ENCODE measurements at places on chromosomes 3 and 15.

DNA sequence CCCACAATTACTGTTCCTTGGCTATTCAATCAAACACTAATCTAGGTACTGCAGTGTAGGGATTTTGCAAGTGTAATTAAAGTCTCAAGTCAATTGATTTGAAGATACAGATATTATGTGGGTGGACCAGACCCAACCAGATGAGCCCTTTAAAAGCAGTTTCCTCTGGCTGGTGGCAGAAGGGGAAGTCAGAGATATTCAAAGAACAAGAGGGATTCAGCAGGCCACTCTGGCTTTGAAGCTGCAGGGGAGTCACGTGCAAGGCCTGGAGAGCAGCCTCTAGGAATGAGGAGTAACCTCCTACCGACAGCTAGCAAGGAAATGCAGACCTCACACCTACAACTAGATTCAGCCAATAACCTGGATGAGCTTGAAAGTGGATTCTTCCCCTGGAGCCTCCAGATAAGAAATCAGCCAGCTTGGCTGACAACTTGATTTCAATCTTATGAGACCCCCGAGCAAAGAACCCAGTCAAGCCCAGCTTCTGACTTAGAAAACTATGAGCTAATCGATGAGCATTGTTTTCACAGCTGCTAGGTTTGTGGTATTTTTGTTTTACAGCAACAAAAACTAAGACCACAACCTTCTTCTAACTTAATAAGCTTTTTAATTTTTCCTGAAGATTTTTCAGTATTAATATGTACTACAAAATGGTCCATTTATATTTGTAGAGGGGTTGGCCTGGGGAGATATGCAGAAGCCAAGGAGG is 13.4 kb downstream of the HACD2 start:
- DNase-seq = no peak

DNA sequence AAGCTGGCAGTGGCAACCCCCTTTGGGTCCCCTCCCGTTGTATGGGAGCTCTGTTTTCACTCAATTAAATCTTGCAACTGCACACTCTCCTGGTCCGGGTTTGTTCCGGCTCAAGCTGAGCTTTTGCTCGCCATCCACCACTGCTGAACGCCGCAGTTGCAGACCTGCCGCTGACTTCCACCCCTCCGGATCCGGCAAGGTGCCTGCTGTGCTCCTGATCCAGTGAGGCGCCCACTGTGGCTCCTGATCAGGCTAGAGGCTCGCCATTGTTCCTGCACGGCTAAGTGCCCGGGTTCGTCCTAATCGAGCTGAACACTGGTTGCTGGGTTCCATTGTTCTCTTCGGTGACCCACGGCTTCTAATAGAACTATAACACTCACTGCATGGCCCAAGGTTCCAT is 22.8 kb downstream of the CHST2 start:
- no peak for DNase-seq

DNA sequence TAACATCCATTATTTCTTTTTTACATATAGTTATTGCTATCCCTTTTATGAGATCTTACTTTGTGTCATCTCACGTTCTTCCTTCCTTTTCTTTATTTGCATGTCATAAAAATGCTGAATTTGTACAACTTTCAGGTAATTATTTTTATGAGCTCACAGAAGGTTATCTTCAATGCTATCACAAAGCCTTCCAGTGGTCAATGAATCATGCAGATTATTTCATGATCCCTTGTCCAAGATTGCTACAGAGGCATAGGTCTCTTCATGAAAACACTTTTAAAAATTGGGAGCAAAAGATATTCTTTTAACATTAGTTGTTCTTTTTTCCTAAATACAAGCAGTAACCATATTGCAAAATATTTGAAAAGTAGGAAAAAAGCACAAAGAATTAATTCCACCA is 880.1 kb upstream of the NR2F2 start:
- DNase-seq = no peak

DNA sequence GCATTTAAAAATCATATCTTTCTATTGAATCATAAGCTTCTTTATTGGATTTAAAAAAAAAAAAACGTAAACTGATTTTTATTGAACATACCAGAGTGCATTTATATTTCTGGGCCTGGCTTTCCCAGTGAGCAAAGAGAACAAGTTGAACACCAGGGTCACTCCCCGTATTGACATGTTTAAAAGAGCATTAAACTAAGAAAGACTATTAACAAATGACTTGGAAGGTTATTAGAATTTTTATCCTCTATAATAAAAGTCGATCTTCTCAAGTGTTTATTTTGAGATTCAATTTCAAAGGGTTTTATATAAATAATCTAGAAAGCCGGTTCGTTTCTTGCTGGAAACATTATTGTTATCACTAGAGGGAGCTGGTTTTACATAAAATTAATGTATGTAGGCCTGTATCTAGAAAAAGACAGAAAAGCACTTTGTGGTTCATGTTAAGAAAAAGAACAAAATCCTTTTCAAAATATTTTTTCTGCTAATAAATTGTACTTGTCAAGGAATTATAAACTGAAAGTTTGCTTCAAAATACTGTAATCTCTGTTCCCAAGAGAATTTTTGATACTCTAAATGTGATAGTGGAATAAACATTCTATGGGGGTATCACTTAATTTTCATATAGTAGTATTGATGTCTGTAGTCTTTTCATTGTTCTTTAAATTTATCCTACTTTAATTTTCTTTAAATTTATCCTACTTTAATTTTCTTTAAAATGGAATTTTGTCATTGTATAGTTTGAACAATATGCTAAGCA is 321.8 kb upstream of the MME start:
- no peak for DNase-seq

GRCh38 chr3:73571238-73571794 is 53.4 kb downstream of the PDZRN3 start:
- no peak for DNase-seq

GRCh38 chr3:16998236-16998923 is 113.6 kb downstream of the PLCL2 start:
- no peak for DNase-seq

DNA sequence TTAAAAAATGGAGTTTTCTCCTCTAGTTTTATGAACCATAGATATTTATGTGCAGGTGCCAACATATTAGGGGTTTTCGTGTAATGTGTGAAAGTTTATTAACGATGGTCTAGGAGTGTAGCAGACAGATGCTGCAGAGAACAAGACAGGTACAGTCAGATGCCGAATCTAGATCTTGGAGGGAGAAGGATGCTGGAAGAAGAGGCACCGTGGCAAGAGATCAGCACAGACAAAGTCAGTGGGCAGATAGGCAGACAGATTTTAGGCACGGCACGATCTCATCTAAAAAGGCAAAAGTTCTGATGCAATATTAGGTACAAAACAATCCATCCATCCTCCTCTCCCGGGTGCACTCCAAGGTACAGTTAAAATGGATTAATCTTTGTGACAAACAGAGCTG is 161.6 kb downstream of the TIGIT start:
- no peak for DNase-seq

DNA sequence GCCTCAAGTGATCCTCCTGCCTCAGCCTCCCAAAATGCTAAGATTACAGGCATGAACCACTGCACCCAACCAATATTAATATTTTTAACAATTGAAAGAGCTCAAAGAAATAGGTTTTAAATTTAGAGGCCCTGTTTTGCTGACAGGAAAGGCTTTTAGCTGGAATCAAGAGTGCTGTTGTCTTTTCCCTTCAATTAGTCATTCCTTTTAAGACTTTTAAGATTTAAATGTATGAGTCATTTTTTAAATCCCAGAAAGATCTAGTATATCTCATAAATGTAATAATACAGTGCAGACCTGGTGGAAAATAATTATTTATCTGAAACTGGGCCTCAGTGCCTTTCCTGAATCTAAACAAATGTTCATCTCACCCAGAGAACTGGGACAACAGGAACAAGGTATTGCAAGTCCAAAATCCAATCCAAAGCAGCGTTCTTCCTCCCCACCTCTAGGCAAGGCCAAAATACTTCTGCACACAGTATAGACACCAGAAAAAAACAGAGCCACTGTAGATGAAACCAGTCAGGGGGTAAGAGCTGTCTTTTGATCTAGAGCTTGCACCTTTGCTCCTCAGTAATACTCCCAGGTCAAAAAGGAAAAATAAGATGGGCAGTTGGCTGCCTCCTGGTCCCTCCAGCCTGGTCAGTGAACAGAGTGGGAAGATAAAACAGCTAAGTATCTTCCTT is 14.4 kb downstream of the AGTR1 start:
- no peak for DNase-seq

DNA sequence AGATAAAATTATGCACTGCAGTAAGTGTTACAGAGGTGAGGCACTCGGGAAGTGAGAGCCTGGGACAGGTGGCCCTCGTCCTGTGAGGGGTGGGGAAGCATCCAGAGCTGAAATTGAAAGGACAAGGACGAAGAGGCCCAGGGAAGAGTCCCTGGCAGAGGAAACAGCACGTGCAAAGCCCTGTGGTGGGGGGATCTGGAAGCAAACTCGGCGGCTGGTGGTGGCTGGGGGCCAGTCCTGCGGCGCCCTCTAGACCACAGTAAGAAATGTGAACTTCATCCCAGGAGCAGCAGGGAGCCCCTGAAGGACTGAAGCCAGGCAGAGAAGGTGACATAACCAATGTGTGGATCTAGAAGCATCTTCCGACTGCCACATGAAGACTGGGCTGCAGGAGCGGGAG is 42.8 kb downstream of the GRIP2 start:
- DNase-seq = no peak

DNA sequence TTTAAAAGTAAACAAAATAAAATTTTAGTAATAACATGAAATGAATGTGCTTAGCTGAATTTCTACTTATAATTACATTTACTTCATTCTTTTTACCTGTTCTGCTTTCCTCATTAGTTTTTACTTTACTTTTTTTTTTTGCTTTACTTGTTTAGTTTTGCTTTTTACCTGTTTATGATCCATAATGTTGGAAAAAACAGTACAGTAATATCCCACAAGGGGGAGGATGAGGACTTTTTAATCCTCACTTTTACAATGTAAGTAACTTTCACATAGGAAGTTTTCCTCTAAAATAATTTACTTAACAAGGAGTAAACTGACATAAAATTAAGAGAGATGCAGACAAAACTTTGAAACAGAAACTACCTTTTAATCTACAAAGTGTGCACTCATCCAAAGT is 268.7 kb downstream of the TBC1D5 start:
- no peak for DNase-seq

DNA sequence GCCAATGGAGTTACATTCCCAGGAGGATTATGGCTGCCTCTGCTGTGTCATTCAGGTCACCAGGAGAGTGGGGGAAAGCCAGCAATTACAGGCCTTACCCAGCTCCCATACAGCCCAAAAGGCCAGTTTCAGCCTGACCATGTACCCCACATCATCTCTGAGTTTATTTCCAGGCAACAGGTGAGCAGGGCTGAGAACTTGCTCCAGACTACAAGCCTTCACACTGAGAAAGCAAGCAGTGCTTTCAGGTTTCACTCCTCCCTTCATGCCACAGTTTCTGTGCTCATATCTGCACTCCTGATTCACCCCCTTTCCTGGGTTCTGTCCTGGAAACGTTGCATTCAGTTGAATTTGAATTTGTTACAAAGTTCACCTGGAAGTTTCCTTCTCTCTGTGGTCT is 68.1 kb upstream of the ABI3BP start:
- no peak for DNase-seq

- DNase-seq = no peak
Observed at GRCh38 chr3:149134575-149134974, 5.1 kb downstream of the HPS3 start.

GRCh38 chr15:36499412-36500389 is 79.7 kb upstream of the CDIN1 start:
- no peak for DNase-seq

- DNase-seq = no peak
Observed at GRCh38 chr3:194092881-194093301, 43.1 kb upstream of the HES1 start.

DNA sequence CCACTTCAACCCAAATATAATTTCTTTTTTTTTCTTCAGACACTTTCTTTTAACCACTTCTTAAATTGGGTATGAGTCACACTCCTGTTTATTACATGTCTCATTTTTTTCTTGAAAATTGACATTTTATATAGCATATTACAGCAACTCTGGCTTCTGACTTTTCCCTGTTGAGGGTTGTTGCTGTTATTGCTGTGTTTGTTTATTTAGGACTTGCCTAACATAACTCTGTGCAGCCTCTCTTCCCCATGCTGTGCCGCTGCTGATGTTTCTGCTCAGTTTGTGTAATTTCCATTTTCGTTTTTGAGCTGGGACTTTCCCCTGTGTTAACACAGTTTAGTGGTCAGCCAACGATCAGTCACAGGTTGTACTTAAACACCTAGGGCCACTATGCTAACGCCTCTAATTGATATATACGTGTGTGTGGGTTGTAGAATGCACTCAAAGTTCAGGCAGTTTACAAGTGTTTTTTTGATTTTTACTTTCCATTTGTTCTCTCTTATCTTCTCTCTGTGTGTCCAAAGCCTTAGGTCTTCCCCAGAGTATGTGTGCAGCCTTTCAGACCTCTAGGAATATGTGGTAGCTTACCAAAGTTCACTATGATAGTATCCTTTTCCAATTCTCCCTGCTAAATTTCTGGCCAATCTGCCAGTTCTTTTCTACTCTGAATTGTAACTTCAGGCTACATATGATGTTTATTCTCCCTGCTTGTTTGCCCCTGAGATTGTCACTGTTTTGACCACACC is 337.2 kb downstream of the ZBTB20 start:
- DNase-seq = no peak

DNA sequence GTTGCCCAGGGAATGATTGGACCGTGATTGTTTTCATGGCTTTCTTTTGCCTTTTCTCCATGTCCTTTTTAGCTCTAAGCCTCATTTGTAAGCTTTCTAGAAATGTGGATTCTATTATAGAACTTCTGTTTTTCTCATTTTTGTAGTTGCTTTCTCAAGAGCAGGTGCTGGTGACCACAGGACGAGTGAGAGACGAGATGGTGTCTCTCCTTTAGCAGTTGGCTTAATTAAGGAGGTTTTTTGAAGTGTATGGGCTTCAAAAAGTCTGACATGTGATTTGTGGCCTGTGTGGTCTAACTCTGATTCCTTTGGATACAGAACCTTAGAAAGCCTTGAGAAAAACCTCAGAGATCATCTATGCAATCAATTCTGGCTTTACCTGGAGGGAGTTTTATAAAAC is 292.8 kb downstream of the LPP start:
- no peak for DNase-seq

GRCh38 chr15:43243020-43243645 is 22.3 kb upstream of the EPB42 start:
- DNase-seq = no peak

DNA sequence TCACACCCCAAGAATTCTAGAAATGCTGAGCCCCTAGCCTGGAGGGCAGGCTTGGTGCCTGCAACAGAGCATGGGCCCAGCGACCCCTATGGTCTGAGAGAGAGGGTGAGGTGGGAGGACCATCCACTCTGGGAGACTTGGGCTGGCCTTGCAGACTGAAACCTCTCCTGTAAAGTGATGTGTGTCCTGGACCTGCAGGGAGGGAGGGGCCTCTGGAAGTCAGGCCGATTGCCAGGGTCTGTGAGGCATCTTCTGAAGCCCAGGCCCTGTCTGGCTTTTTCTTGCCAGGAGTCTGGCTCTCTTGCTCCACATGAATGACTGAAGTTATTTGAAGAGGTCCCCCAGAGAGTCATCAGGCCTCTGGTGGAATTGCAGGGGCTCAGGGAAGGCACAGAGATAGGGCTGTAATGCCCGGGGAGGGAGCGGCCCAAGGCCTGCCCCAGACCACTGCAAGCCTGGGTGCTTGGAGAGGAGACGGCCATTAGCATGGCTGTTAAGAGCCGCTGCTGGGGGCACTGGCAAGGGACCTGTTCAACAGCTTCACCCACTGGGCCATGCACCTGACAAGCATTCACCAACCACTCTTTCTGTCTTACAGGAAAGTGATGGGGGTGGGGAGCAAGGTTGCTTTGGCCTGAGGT is 56.0 kb upstream of the CHRNA7 start:
- DNase-seq = no peak

Measured in stimulated activated CD4-positive, alpha-beta T cell treated with anti-CD3 and anti-CD28 coated beads, Interleukin-1b, Interleukin-23, amount 100 ng/mL, for 48 hours (primary cell).